Stimulated activated naive CD4-positive, alpha-beta T cell (primary cell): ENCODE measurements at places on chromosomes 5 and 9.

DNA sequence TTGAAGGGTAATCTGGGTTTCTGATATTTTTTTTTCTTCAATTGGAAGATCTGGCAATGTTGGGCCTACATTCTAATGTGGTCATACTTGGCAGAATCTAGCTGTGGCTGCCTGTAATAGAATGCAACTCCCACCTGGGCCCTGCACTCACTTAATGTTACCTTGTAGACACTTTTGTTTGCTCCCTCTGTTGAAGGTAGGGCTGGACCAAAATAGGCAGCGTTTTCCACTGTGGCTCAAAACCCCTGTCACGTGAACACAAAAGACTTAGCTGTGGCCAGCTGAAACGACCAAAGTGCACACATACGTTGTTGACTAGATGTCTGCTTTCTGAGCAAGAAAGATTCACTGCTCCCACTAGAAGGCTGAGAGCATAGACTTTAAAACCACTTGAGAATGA lies 117.6 kb upstream of the HMHB1 start:
- DNase-seq: no peak

DNA sequence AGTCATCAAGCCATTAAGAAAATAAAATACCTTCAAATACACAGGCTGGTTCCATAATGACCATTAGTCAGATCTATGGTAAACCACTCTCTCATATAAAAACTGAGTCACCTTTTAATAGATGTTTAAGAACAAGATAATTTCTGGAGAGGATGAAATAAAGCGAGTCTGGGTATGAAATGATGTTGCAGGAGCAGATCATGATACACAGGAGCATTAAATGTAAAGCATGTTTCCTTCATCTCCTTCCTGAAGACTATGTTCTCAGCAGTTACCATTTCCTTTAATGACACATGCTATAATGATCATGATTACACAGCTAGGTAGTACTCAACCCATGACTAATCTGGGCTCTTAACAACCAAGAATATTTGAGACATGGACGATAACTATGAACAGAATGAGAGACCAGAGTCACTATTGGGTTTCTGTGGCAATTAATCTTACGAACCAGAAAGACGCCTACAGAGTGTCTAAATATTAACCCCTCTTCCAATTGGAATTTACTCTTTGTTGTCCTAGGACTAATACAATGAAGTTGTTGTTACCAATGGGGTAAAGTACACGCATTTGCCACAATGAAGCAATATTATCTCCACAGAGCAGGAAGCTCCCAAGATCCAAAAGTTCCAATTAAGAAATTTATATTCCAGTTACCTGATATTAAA lies 105.6 kb downstream of the NR6A1 start:
- no peak for DNase-seq

- DNase-seq: no peak
Observed at GRCh38 chr5:116377276-116378006, 197.2 kb downstream of the SEMA6A start.

GRCh38 chr5:75335952-75336614 lies 937 bp upstream of the HMGCR start:
- no peak for DNase-seq

DNA sequence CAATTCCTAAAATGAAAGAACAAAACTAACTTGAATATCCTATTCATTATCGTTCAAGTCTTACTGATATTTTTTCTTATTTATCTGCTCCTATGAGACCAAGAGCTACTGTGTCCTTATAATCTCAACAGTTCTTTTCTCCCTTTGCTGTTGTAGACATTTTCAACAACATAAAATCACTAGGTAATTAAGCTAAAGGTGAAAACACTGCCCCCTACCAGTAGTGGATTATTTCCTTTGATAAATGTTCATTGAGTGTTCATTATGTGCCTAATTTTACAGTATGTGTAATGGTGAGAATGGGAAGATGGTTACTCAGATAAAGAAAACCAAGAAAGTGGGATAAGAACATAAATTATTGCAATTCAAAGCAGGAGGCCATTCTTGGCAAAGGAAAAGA lies 41.4 kb upstream of the PAPPA start:
- DNase-seq: no peak

DNA sequence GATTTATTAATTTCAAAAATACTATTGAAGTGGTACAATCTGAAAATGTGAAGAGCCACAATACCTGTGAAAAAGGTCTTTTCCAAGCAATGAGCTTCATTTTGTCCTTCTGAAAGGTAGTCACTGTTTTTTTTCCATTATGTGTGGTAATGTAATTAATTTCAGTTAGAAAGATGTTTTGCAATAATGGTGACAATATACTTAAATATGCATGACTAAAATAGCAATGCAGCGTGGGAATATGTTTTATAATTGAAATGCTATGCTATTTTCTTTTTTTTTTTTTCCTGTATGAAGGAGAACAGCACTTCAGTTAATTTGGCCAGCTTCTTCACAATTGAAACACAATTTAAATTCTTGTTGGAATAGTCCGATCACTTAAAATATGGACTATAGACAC lies 41.9 kb downstream of the NPR3 start:
- no peak for DNase-seq

- DNase-seq: no peak
Observed at GRCh38 chr5:80033513-80033912, 1.6 kb upstream of the THBS4 start.

- DNase-seq: no peak
Observed at GRCh38 chr9:86402591-86402990, 48.4 kb upstream of the TUT7 start.

DNA sequence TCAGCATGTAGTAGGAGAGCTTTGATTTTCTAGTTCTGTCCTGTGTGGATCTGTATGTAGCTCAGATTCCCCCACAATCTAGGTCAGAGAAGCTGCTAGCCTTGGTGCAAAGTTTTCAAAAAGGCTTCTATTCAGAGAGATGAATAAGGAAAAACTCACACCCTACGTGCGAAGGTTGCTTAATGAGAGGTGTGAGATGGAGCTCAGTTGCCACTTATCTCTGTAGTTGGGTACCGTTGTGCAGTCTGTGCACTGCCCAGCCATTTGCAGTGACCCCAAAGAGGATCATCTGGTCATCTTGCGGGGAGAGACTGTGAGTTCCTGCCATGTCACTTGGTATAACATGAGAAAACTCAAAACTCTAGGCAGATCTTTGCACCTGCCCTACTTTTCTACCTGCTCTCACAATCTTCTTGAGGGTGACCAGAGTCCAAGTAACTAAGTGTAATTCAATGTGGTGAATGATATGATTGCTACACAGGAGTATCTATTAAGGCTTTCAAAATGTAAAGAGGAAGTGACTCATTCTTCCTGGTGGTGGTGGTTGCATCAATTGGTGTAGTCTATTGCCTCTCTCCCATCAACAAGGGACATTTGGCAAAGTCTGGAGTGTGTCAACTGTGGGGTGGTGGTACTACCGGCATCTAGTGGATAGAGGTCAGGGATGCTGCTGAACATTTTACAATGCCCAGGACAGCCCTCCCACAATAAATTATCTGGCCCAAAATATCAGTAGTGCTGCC lies 65.2 kb downstream of the TMC1 start:
- no peak for DNase-seq

DNA sequence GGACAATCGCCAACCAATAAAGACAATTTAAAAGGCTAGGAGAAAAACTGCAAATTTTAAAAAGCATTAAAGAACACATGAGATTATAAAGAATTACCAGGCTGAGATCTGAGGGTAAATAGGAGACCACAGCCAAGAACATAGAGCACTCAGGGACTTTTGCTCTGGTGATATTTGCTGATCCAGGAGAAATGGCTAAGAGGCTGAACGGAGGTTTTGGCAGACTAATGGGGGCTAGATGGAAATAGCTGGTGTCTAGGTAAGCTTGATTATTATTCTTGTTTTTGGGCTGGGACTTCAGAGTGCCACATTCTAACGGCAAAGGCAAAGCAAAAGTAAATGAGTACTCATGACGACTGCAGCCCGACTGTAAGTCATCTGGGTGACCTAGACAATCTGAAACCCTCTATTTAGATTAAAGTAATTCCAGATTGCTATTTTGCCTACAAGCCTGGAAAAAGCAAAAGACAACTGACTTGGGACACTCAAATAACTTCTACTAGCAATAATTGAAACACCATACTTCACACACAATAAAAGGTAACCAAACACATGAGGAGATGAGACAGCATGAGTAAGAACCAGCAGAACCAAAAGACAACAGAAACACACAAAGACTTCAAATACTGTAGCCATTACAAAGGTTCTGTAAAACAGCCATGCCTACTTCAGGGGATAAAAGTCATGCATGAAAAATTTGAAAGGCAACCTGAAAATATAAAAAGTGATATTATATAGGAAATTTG lies 68.8 kb downstream of the JAKMIP2 start:
- DNase-seq: no peak

- no peak for DNase-seq
Observed at GRCh38 chr9:40925149-40925548, 203.3 kb downstream of the FOXD4L6 start.

GRCh38 chr5:11143456-11144267 lies 382.6 kb upstream of the DAP start:
- DNase-seq: no peak

GRCh38 chr9:128072144-128073021 lies 4.4 kb downstream of the SLC25A25 start:
- DNase-seq: no peak

GRCh38 chr9:135980926-135981630 lies 19.9 kb upstream of the UBAC1 start:
- no peak for DNase-seq

- no peak for DNase-seq
Observed at GRCh38 chr9:133583586-133583985, 25.6 kb downstream of the FAM163B start.
